ENCODE measurements at places on chromosomes 13 and 19. TPM values are rescaled to one million over a fixed set of nuclear protein-coding genes. Genes with fewer than 3 reads are reported as not detected.

The LATS2 gene
- total RNA-seq = 11.0 TPM

The ZNF534 gene
- under 0.01 TPM for total RNA-seq

The LILRA1 gene
- not detected for total RNA-seq

The RFX2 gene
- total RNA-seq = 4.5 TPM

The INSR gene
- 40.0 TPM for total RNA-seq

The UBAC2 gene
- total RNA-seq = 31.8 TPM

The BCL2L12 gene
- total RNA-seq = 2.8 TPM

The ACP7 gene
- 1.7 TPM for total RNA-seq

The FLT3LG gene
- total RNA-seq = 3.4 TPM
